Suprapubic skin (tissue), 4 donors: ENCODE measurements at places on chromosomes 2 and 18. TPM values are rescaled to one million over a fixed set of nuclear protein-coding genes. Genes with fewer than 3 reads are reported as not detected.

- no peaks in the 10 kb centered on the region for H3K36me3 ChIP-seq
- H3K4me1 ChIP-seq = peaks cover 10% of the 10 kb centered on the region
- no peak for DNase-seq
- no peak overlapping the region for H3K4me3 ChIP-seq
- no peaks in the 10 kb centered on the region for H3K27me3 ChIP-seq
Observed at GRCh38 chr2:434625-435024, 146.7 kb upstream of the ALKAL2 start.

DNA sequence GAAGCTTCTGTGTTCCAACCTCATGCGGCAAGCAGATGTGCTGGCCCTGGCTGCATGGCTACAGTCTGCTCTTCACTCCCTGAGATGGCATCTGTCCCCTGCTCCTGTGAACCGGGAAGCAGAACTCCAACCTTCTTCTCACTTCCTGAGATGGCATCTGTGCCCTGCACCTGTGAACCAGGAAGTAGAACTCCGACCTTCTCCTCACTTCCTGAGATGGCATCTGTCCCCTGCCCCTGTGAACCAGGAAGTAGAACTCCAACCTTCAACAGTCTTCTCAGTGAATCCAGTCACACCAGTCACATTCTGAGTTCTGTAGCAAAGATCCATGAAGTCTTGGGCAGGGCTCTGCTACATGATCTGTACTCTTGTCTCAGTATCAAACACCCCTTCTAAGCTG, 887.2 kb upstream of the KLHL29 start:
- no peaks in the 10 kb centered on the region for H3K27me3 ChIP-seq
- peaks cover 7% of the 10 kb centered on the region for H3K4me1 ChIP-seq
- H3K27ac ChIP-seq = no peak overlapping the region
- H3K36me3 ChIP-seq = no peaks in the 10 kb centered on the region

GRCh38 chr2:231727621-231728020, 19.3 kb downstream of the PTMA start:
- no peak for DNase-seq
- no peaks in the 10 kb centered on the region for H3K4me1 ChIP-seq
- no peak overlapping the region for H3K27ac ChIP-seq
- no peaks in the 10 kb centered on the region for H3K27me3 ChIP-seq

- H3K4me3 ChIP-seq = no peak overlapping the region
- H3K4me1 ChIP-seq = no peaks in the 10 kb centered on the region
- no peak overlapping the region for H3K27ac ChIP-seq
Observed at GRCh38 chr2:172893671-172894070, 158.0 kb downstream of the RAPGEF4 start.

DNA sequence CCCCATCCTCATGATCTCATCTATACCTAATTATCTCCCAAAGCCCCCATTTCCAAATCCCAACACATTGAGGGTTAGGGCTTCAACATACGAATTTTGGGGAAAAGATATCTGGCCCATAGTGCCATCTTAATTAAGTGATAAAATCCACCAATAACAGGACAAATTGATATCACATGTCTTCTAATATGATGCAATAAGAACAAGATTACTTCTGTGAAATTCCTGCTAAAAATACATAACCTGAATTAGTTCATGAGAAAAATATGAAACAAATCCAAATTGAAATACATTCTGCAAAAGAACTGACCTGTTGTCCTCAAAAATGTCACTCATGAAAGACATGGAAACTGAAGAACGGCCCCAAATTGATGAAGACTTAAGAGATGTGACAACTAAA, 28.8 kb downstream of the FOXI3 start:
- H3K27me3 ChIP-seq = peaks cover 6% of the 10 kb centered on the region
- H3K4me1 ChIP-seq = no peaks in the 10 kb centered on the region
- no peak for DNase-seq
- H3K27ac ChIP-seq = no peak overlapping the region
- no peaks in the 10 kb centered on the region for H3K36me3 ChIP-seq

- DNase-seq = no peak
- no peak overlapping the region for H3K27ac ChIP-seq
- H3K4me1 ChIP-seq = peaks cover 1% of the 10 kb centered on the region
- H3K36me3 ChIP-seq = peaks cover 3% of the 10 kb centered on the region
- no peaks in the 10 kb centered on the region for H3K27me3 ChIP-seq
- no peak overlapping the region for H3K4me3 ChIP-seq
Observed at GRCh38 chr2:72765997-72766609, 59.7 kb downstream of the EXOC6B start.

GRCh38 chr18:58196164-58196563, 152.1 kb downstream of the NEDD4L start:
- peaks cover 13% of the 10 kb centered on the region for H3K4me1 ChIP-seq
- no peak for DNase-seq
- no peaks in the 10 kb centered on the region for H3K36me3 ChIP-seq
- no peak overlapping the region for H3K27ac ChIP-seq
- no peaks in the 10 kb centered on the region for H3K27me3 ChIP-seq

- no peak for DNase-seq
- no peaks in the 10 kb centered on the region for H3K27me3 ChIP-seq
- H3K4me3 ChIP-seq = no peak overlapping the region
- H3K4me1 ChIP-seq = no peaks in the 10 kb centered on the region
Observed at GRCh38 chr18:45085916-45086624, 405.4 kb downstream of the SETBP1 start.

DNA sequence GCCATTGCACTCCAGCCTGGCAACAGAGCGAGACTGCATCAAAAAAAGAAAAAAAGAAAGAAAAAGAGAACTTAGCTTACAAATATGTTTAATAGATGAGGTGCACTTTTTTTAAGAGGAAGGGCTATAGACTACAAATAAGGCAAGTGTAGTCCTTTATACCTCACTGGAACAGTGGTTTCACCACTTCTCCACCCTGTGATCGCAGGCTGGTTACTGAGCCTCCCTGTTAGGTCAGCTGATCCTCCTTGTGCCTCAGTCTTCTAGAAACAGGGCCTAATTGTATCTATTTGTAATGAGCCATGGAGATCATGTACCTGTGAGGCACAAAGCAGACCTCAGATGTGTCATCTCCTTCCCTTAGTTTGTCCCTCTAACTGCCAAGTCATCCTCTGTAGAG, 4.5 kb downstream of the CXCR2 start:
- H3K4me3 ChIP-seq = no peak overlapping the region
- H3K27me3 ChIP-seq = no peaks in the 10 kb centered on the region
- no peak overlapping the region for H3K27ac ChIP-seq
- peaks cover 37% of the 10 kb centered on the region for H3K4me1 ChIP-seq

DNA sequence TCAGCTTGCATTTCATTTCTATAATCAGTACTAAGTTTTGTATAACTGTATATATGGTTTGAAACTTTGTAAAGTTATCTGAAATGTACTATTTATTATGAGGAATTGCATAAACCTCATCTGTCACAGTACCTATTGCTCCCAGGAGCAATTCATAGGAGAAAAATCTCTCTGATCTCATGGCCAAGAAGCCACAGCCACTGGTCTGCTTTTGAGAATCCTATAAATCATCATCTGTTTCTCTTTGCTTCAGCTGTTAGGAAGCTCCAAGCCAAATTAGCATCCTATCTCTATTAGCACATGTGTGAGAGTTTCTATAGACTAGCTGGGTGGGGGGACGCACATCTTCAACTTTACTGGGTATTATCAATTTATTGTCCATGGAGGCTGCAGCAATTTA, 210.3 kb downstream of the CYP26B1 start:
- no peaks in the 10 kb centered on the region for H3K27me3 ChIP-seq
- H3K4me1 ChIP-seq = peaks cover 31% of the 10 kb centered on the region
- H3K4me3 ChIP-seq = no peak overlapping the region
- no peak overlapping the region for H3K27ac ChIP-seq
- H3K36me3 ChIP-seq = no peaks in the 10 kb centered on the region
- DNase-seq = no peak

The TSGA10 gene
- total RNA-seq = 8.5 TPM

The ST6GAL2 gene
- total RNA-seq = 0.80 TPM

The HOXD3 gene
- 0.55 TPM for total RNA-seq
